ENCODE measurements at places on chromosomes 3 and 15.
A peak's percentile ranks its signal among the peaks of the same experiment; 100 is the strongest.

- peak; percentile 17 for DNase-seq
Observed at GRCh38 chr3:139173372-139174108, 128.8 kb upstream of the PRR23C start.

GRCh38 chr3:54299169-54299935, 177.0 kb downstream of the CACNA2D3 start:
- no peak for DNase-seq

DNA sequence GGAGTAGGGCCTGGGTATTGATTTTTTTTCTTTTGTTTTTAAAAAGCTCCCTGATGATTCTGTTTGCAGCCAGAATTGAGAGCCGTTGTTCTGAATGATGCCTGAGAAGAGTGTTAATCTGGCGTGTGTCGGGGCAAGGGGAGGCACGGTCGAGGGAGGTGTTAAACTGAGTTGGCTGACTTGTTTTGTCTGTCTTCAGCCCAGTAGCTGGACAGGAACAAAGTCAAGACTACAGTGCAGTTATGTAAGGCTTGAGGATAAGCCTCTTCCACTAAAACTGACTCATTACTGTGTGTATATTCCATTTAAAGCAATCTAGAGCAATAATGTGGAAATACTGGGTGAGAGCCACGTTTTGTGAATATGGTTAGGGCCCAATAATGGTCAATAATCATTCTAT, 119.0 kb upstream of the DLG1 start:
- DNase-seq: no peak

DNA sequence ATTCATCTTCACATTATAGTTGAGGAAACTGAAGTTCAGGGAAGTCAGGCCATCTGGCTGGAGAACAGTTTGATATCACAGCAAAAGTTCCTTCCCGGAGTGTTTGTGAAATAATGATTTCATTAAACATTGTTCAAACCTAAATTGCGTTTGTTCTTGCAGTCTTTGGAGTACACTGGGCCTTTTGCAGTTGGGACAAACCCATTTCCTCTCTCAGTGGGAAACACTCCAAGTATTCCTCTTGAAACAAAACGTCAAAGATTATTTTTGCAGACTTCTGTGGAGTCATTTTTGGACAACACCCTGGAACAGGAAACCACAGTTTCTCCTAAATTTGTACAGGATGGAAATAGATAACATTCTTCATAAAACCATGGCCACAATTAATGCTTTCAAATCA, 287.5 kb downstream of the PTPRG start:
- DNase-seq: no peak

DNA sequence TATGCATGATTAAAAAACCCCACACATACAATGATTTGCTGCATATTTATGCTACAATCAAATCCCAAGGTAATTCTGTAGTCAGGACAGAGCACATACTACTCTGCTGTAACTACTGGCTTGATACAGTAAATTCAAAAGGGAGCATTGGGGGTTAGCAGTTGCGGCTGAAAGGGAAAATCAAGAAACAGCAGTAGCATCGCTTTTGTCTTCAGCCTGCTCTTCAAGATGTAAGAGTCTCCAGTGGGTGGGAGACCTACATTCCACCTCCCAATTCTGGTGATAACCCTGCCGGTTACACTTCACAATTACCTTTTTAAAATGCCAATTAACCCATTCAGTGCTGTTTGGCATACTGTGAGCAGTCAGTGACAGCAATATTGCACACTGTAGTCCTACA, 259.4 kb downstream of the NR2F2 start:
- DNase-seq: no peak

DNA sequence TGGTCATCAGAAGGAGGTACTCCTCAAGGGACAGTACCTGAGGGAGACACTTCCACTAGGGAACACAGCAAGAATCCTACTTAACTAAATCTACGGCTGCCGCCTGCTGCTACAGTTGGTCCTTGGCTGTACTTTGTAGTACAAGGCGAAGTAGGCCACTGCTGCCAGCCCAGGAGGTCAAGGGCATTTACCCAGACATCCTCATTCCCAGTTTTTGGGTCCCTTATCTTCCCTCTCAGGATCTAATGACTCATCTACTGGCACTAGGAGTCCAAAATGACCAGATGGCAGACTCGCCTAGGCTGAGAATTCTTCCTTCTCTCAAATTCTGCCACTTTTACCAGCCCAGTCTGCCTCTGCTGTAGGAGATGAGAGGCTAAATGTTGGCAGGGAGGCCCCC, 27.1 kb upstream of the LAMP3 start:
- no peak for DNase-seq

DNA sequence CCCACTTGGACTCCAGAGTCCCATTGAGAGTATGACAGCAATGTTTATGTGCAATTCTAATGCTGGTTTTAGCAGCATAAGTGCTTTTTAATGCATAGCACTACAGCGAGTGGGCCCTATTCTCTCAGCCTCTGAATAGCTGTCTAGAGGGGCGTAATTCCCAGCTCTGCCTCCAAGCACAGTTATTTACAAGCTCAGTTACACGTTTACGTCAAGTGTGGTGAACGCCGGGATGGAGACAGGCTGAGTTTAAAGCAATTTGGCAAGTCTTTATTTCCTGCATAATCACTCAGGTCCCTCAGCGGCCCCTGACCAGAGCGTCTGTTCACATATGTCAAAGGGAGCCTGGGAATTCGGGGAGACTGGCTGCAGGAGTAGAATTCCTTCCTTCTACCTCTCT, 43.9 kb downstream of the SOX14 start:
- no peak for DNase-seq

GRCh38 chr3:129824926-129825541, 68.5 kb downstream of the TMCC1 start:
- peak; percentile 65 for DNase-seq

DNA sequence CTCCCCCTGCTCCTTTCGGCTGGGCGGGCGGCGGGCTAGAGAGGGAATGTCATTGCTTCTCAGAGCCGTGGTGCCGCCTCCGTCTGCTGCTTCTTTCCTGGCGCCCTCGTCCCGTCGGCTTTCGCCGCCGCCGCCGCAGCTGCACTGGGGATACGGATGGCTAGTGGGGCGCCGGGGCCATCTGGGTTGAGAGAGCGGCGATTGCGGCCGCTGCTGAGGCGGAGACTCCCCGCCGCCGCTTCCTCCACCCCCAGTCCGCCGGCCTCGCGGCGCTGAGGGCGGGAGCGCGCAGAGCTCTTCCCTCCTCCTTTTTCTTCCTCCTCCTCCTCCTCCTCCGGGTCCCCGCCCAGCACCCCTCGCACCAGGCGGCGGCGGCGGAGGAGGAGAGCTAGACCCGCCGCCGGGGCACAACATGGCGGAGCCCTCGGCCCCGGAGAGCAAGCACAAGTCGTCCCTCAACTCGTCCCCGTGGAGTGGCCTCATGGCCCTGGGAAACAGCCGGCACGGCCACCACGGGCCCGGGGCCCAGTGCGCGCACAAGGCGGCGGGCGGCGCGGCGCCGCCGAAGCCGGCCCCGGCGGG, at the start of gene STT3B:
Gene STT3B, plus strand, starts transcription at position 339 of the 582 bp plus-strand sequence. Its CDS starts 74 bp downstream, at position 413.
- peak; percentile 86 for DNase-seq

DNA sequence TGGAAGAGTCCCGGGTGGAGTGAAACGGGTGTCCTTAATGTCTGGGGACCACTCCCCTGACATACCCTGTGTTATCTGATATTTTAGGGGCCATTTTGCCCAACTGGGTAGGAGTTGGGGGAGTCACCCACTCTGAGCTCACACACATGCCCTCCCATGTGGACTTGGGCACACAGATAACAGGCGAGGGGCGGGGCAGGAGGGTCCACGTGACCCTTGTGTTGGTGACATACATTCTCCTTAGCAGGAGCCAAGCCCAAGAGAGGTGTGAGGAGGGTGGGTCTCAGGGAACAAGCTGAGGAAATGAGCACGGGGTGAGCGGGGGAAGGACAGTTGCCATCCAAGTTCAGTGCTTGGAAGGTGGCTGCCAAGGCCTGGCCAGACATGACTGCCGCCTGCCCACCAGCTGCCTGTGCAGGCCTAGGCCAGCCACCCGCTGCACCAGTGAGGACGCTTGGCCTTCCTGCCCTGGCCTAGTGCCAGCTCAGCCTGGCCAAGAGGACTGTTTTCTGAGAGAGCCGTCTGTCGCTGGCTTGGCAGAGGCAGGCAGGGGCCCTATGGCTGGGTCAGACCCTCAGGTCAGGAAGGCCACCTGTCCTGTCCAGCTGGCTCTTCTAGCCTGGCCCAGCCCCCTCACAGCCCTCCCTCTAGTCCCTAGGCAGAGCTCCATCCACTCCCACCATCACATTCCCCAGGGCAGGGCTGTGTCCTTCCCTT, 31.3 kb upstream of the TMEM115 start:
- DNase-seq: no peak

DNA sequence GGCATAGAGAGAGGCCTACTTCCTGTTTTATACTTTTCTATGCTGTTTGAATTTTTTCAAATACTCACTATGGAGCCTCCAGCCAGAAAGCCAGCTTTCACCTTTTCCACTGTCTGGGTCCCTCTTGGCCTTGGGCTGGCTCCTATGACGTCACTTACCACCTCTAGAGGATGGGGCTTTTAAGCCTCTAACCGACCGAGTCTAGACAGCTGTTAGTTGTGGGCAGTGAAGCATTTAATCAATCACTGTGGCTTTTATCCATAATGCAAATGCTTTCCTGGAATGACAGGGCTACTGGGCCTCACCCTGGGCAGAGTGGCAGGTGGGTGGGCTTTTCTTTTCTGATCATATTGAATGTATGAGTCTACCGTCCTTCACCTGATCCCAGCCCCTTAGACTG, 61.9 kb downstream of the LRRK1 start:
- DNase-seq: no peak

DNA sequence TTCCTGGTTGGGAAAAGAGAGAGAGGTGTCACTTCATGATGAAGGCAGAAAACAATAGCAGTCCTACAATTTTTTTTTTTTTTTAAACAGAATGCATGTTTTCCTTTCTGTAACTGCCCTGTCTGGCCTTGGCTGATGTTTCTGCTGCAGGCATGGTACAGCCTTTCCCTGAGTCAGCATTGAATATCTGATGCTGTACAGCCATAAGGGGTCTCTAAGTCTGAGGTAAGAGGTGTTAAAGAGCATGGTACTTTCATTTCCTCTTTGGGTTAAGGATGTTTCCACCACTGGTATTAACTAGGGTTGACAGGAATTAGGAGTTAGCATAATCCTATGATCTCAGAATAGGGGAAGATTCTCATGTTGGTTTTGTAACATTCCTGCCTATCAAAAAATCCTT, 147.4 kb downstream of the CHST2 start:
- DNase-seq: no peak

DNA sequence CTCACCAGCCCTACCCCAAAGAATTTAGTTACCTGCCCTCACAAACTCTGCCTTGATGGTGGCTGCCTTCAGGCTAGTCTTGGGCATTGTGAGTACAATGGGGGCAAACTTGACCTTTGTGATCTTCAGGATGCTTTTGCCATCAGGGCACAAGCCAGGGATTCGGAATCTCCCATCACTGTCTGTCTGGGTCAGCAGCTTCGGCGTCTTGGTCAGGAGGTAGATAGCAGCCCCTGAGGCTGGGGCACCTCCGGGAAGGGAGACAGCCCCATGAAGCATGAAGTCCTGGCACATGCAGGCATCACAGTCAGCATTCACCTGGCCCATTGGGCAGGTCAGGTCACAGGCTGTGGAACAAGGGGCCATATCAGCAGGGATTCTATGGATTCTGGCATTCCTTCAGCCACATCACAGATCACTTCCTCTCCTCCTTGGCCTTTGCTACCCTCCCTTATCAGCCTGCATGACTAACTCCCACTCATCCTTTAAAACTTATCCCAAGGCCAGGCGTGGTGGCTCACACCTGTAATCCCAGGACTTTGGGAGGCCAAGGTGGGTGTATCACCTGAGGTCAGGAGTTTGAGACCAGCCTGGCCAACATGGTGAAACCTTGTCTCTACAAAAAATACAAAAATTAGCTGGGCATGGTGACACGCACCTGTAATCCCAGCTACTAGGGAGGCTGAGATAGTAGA, 6.9 kb downstream of the CILP start:
- no peak for DNase-seq

- DNase-seq: peak; percentile 43
Observed at GRCh38 chr3:38655708-38656300, 6.3 kb upstream of the SCN5A start.

DNA sequence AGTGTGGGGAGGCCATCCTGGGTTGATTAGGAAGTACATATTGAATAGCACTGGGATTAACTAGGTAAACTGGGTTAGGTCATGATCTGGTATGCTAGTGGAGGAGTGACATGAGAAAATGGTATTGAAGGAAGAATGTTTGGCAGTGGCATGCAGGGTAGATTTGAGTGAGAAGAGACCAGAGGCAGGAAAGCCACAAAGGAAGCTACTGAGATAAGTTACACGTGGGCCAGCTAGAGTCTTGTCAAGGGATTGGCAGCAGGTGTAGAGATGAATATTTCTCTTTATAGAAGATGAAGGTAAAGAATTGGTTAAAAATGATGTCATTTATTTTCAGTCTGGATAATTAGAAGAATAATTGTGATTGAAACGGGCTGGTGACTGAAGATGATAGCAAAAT, 91.0 kb upstream of the TPRG1 start:
- no peak for DNase-seq

GRCh38 chr15:101190092-101190595, 61.7 kb downstream of the CHSY1 start:
- no peak for DNase-seq

- DNase-seq: no peak
Observed at GRCh38 chr3:47871389-47871788, 68.5 kb downstream of the DHX30 start.

DNA sequence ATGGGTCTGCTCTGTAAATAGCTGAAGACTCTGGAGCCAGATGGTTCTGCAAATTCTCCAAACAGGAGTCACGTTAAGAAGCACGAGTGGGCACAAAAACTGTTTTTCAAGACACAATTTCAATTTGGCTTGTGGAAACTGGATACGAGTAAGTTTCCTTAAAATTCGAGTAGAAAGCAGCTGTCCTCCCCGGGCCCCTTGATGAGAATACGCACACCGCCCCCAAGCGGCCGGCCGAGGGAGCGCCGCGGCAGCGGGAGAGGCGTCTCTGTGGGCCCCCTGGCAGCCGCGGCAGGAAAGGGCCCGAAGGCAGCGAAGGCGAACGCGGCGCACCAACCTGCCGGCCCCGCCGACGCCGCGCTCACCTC, 778 bp upstream of the THBS1 start:
- peak; percentile 91 for DNase-seq

GRCh38 chr3:124592658-124593441, 137.4 kb upstream of the UMPS start:
- peak; percentile 23 for DNase-seq

DNA sequence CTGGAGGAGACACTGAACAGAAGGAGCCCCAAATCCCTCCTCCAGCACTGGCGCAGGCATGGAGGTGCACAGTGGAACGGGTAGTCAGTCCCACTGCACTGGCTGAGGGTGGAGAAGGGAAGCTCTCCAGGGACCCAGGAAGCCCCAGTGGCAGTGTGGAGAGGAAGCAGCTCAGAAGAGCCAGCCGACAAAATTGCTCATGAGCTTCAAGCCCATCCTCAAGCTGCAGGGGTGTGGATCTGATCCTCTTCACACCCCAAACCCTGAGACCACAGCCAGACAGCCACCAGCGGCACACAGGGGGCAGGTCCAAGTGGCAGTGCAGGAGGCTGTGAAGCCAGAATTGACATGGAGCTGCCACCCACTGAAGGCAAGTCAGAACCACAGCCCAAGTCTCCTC, 32.1 kb downstream of the CYFIP1 start:
- no peak for DNase-seq

Measured in activated CD4-positive, alpha-beta T cell treated with anti-CD3 and anti-CD28 coated beads, Interleukin-2, Interleukin-4, amounts not matched to agents 100 ng/mL and 50 ng/mL, durations not matched to agents 16 hours and 8 hours (primary cell).